ENCODE measurements at places on chromosomes 6 and 20.

- DNase-seq, result no peak
Measured at GRCh38 chr6:52550014-52550575, 26.8 kb downstream of the TRAM2 start.

GRCh38 chr6:77040568-77041195 lies 422.6 kb downstream of the HTR1B start:
- DNase-seq, result no peak

- DNase-seq, result no peak
Measured at GRCh38 chr6:38676236-38676973, 26.5 kb downstream of the GLO1 start.

GRCh38 chr6:34476921-34477320 lies 11.0 kb downstream of the PACSIN1 start:
- no peak for DNase-seq

Measured in CD4-positive, alpha-beta memory T cell (primary cell).